ENCODE measurements at places on chromosomes 3 and 15. TPM values are rescaled to one million over a fixed set of nuclear protein-coding genes. Genes with fewer than 3 reads are reported as not detected.

Gene ASB14
- polyA plus RNA-seq = 0.03 TPM

Gene CFAP100
- polyA plus RNA-seq = not detected

DNA sequence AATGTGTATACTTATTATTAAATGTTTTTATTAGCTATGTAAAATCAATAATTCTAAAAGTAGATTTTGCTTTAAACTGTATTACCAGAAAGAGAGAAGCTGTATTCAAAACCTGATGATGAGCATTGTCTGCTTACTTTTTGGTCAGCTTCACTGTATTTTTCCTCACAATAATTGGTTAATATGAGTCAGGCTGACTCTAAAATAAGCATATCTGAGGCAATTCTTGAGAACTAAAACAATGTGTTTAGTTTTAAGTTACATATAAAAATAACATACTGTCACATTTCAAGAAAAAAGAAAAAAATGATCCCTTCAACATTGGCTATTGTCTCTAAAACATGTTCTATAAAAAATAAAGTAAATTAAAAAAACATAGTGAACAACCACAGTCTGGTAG, 66.1 kb downstream of the EPHA3 start:
- no peak for DNase-seq

DNA sequence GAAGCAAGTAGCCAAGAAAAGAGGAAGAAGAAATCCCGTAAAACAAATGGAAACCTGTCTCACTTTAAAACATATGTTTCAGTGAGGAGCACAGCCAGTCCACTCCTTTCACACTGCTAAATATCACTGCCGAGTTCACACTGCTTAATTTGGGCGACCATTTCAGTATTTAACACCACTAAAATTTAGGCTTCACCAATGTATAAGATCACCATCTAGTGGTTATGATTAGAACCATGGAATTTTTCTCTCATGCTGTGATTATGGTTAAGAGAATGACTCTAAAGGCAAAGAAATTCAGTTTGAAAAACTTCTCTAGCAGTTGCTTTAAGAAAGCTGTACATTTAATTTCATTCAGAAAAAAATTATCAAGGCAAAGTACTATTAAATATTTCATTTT, 16.6 kb downstream of the SLC4A7 start:
- peak; percentile 57 for DNase-seq

Gene LRRK1
- polyA plus RNA-seq = 18.6 TPM

Gene RAP2B
- polyA plus RNA-seq = 5.4 TPM

Gene PPP1R14D
- polyA plus RNA-seq = 0.45 TPM

Gene DGKG
- polyA plus RNA-seq = 15.3 TPM

DNA sequence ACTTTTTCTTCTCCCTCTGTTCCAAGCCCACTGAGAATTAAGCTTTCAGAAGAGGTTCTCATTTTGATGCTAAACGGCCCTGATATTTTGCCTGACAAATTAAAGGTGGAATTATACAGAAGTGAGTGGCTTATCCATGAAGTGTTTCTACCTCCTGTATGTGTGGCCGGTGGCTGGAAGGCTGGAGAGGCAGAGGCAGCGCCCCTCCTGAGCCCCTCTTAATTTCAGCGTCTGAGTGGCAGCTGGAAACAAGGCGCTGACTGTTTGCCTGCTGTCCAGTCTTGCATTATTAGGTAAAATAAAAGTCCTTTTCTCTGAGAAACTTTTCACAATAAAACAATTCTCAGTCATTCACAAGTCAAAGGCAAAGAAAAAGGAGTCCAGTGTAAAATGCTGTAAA, 685.7 kb downstream of the MCTP2 start:
- no peak for DNase-seq

- peak; percentile 47 for DNase-seq
Measured at GRCh38 chr3:141659821-141660613, 78.1 kb upstream of the RNF7 start.

DNA sequence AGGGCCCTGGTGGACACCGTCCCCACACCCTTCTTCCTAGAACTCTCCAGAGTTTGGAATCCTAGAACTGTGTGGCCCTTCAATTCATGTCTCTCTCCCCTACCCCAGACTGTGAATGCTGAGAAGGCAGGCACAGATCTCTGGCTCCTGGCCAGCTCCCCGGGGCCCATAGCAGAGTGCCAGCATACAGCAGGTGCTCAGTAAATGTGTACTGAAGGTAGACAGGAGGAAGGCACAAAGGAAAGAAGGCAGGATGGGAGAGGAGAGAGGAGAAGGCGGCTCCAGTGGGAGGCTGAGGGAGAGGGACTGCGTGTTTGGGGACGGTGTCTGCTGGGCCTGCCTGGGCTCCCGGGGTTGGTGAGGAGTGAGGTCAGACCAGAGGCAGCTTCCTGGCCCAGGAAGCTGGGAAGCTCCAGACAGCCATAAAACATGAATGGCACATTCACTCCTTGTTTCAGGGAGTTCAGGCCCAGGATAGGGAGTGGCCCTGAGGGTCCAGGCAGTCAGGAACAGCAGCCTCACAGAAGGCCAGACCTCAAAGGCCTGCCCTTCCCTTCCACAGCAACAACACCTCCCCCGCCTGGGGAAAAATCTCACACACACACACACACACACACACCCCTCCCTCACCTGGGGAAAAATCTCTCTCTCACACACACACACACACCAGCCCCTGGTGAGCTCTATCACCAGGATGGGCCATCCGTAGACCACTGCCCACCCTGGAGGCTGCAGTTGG, 137.1 kb upstream of the PRR20G start:
- DNase-seq = no peak

- no peak for DNase-seq
Measured at GRCh38 chr15:70158309-70159000, 60.7 kb upstream of the TLE3 start.

Gene FAM81A
- polyA plus RNA-seq = 11.5 TPM

Gene TRANK1
- 1.3 TPM for polyA plus RNA-seq

GRCh38 chr3:115704661-115705338, 81.5 kb downstream of the GAP43 start:
- DNase-seq = no peak

Gene MCF2L2
- not detected for polyA plus RNA-seq

DNA sequence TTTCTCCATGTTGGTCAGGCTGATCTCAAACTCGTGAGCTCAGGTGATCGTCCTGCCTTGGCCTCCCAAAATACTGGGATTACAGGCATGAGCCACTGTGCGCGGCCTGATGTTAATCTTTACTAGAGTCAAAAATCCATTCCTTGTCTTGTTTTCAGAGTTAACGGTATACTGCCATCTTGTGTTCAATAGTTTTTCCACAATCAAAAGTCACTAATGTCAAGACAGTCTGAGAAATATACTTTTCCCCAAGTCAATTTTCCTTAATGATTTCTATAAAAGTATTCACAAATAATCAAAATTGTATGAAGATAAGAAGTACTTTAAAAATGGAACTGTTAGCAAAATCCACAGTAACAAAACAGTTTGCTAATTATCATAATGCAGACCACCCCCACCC, 8.5 kb downstream of the CRBN start:
- DNase-seq = peak; percentile 21

GRCh38 chr15:76576523-76577279, 240.1 kb downstream of the ISL2 start:
- peak; percentile 31 for DNase-seq

Gene LMOD3
- polyA plus RNA-seq = not detected

DNA sequence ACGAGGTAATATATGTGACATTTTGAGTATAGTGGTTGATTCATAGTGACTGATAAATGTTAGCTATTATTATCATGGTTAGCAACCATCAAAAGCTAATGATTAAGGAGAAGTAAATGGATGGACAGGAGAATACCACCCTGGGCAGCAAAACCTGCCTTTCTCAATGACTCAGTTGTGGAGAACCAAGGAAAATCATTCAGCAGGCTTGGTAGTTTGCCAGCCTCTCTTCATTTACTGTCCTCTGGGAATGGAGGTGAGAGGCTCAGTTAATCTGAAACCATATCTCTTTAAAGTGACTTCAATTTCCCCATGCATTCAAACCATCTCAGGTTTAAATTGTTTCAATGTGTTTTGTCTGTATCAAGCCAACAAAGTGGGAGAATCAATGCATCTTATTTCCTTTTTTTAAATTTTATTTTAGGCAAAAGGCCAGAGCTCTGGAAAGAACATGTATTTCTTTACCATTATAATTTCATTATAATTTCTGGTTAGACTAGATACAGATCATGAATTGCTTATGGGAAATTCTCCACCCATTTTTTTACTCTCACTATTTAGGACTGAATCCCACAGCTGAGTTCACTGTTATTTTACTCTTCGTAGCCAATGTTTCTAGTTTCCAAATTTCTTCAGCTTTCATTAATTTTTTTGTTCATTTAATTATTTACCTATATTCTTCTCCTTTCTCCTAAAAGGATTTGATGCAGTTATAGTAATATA, 2.7 kb downstream of the TM4SF18 start:
- DNase-seq = peak; percentile 54

DNA sequence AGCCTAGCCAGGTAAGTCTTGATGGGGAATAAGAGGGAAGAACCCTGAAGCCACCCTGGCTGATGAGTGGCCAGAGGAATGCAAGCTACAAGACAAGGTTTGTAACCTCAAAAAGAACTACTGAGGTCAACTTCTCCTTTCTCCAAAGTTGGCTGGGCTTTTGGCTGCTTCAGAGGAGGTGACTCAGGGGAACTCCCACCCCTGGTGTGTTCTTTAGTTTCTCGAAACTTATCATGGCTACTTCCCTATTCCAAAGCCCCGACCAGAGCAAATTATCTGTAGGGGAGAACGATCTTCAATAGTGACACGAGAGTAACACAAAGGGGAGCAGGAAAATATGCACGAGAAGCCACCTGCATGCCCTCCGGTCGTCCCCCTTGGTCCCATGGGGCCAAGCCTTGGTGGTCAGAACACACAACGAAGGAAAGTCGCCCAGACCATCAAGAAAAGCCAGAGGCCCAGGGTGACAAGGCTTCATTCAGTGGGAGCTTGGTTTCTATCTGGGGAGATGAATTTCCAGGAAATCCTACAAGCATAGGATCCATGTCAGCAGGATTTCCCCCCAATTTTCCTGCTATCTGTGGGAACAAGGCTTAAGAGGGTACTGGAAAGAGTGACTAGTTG, 6.5 kb upstream of the BCL2A1 start:
- DNase-seq = no peak

DNA sequence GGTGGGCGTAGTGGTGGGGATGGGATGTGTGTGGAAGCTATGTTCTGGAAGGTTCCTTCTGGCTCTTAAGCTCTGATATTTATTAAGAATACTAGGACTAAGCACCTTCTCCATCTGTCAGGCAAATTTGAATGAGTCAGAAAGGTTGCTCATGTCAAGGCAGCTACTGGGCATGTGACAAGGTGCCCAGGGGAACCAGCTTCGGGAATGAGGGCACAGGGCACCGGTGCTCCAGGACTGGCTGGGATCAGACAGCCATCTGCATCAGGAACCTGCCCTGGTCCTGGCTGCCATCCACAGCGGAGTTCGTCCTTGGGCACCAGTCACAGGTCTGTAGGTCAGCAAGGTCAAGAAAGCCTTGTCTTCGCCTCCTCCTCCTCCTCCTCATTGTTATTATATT, 32.5 kb downstream of the CA12 start:
- no peak for DNase-seq

DNA sequence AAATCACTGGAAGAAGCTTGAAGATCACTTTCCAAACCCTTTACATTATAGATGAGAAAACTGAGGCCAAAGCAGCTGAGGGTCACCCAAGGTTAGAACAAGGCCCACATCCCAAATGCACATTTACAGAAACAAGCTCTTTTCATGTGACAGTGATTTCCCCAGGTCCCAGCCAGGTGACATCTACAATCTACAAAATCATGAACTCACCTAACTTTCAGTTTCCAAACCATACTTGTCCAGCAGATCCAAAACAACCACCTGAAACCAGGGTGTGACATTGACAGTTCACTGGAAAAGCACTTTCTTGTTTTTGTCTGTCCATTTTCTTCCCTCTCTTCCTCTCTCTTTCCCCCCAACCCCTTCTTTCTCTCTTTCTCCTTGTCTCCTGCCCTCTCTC, 132.2 kb upstream of the PRICKLE2 start:
- DNase-seq = no peak

DNA sequence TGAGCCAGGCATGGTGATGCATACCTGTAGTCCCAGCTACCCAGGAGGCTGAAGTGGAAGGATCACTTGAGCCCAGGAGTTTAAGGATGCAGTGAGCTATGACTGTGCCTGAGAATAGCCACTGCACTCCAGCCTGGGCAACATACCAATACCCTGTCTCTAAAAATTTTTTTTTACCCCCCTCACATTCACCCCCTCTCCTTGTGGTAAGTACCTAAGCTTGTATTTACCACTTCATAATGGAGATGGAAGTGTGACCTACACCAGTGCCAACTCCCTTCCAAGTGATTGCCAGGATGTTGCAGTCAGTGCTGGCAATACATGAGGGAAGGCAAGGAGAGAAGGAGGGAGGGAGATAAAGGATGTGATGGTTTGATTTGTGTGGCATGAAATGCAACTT, 84.2 kb downstream of the LRRC28 start:
- no peak for DNase-seq

Gene FAM43A
- polyA plus RNA-seq = 2.6 TPM

GRCh38 chr15:67543348-67543718, 830 bp downstream of the MAP2K5 start:
- DNase-seq = peak; percentile 28

DNA sequence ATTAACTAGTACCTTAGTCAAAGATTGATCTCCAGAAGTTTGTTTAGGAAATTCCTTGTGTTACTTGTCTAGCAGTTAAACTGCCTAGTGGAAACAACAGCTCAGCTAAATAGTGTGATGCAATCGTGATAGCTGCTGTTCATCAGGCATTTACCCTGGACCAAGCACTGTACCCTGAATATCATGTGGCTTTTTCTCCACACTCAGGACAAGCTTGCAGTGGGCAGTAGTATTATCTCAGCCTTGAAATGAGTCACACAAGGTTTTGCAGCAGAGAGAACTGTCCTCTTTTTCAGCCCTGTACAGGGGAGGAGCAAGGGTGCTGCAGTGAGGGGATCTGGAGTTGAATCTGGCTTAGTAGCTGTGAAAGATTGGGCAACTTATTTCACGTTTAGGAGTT, 208.4 kb downstream of the TP63 start:
- peak; percentile 87 for DNase-seq

DNA sequence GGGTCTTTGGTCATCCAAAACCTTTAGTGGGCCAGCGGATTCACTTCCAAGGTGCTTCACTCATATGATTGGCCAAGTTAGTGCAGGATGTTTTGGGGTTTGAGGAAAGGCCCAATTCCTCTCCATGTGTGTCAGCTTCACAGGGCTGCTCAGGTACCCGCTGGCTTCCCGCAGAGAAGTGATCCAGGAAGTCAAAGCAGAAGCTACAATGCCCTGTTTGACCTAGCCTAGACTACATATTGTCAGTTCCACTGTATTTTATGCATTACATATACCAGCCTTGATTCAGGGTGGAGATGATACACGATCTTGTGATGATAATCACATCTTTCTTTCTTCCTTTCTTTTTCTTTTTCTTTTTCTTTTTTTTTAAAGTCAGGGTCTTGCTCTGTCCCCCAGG, 32.1 kb downstream of the PDE8A start:
- DNase-seq = no peak

Gene ARIH2
- polyA plus RNA-seq = 54.6 TPM

Gene CCDC13
- 0.41 TPM for polyA plus RNA-seq

Gene STARD5
- 2.1 TPM for polyA plus RNA-seq

All from A549 (cell line).